ENCODE measurements at places on chromosomes 2 and 18.

DNA sequence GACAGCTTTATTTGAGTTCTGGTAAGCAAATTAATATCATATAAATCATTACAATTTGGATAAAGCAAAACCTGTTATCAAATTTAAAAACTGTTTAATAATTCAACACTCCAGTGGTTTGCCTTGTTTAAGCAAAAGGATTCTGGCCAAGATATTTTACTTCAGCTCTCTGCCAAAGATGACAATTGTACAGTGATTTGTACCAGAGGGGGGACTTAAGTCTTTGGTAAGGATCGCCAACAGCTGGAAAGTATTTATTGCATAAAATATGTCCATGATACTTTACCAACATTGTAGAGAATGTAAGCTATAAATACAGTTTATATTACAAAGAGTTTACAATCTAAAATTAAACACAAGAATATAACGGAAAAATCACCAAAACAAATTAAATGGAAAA is 13.8 kb downstream of the PREPL start:
- DNase-seq = no peak

- no peak for DNase-seq
Measured at GRCh38 chr18:524466-524865, 24.0 kb upstream of the COLEC12 start.

GRCh38 chr2:38578832-38579231 is 23.9 kb downstream of the HNRNPLL start:
- peak; percentile 51 for DNase-seq

GRCh38 chr2:213253162-213253561 is 31.1 kb upstream of the SPAG16 start:
- no peak for DNase-seq

DNA sequence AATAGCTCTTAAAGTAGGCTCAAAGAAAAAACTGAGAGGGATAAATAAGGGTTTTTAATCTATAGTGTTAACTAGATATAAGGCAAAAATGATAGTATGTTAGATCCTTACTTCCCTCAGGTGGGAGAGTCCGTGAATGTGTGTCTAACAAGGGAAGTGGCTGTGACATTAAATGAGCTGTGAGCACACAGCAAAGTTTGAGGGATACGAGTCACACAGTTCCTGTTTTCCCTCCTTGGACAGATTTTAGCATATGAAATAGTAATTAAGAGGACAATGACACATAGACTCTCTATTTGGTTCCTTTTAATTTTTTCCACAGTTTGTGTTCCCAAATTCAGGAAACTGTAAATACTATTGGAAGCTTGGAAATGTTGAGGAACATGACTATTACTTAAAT is 148.4 kb upstream of the CAVIN2 start:
- DNase-seq = no peak

- DNase-seq = no peak
Measured at GRCh38 chr18:43751835-43752234, 474.5 kb upstream of the SYT4 start.

DNA sequence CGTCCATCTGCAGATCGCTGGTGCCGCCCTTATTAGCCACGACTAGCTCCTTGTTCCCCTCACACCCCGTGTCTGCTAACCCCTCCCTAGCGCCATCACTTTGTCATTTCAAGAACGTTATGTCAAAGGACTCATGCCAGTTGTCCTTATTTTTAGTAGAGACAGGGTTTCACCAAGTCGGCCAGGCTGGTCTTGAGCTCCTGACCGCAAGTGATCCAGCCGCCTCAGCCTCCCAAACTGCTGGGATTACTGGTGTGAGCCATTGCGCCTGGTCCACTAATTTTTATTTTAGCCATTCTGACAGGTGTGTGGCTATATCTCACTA is 138.9 kb upstream of the HDAC4 start:
- DNase-seq = no peak

GRCh38 chr2:97733341-97734035 is 20.1 kb downstream of the ZAP70 start:
- no peak for DNase-seq

Data from central memory CD4-positive, alpha-beta T cell (primary cell).